ENCODE measurements at places on chromosomes 2 and 18. TPM values are rescaled to one million over a fixed set of nuclear protein-coding genes. Genes with fewer than 3 reads are reported as not detected.
A peak's percentile ranks its signal among the peaks of the same experiment; 100 is the strongest.

DSG1 gene
- polyA plus RNA-seq, result not detected

DNA sequence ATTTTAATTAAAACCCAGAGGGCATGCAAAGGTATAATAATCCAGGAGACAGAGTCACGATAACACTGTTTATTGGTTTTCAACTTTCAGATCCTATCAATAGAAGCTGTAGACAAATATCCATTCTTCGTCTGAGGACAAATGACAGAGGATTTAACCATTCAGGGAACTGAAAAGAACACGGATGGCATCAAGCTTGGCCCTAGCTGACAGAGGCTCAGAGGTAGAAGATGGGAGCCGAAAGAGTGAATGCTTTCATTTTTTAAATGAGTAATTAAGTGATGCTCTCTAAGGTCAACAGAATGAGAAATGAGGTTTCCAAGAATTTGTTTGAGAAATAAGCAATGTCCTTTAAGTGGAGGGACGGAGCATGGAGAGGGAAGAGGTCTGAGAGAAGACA, 62.1 kb downstream of the BCL2 start:
- no peaks in the 10 kb centered on the region for H3K27me3 ChIP-seq
- no peak for DNase-seq
- H3K4me1 ChIP-seq, result peaks cover 31% of the 10 kb centered on the region
- no peak overlapping the region for H3K27ac ChIP-seq

ASTL gene
- not detected for polyA plus RNA-seq

DNA sequence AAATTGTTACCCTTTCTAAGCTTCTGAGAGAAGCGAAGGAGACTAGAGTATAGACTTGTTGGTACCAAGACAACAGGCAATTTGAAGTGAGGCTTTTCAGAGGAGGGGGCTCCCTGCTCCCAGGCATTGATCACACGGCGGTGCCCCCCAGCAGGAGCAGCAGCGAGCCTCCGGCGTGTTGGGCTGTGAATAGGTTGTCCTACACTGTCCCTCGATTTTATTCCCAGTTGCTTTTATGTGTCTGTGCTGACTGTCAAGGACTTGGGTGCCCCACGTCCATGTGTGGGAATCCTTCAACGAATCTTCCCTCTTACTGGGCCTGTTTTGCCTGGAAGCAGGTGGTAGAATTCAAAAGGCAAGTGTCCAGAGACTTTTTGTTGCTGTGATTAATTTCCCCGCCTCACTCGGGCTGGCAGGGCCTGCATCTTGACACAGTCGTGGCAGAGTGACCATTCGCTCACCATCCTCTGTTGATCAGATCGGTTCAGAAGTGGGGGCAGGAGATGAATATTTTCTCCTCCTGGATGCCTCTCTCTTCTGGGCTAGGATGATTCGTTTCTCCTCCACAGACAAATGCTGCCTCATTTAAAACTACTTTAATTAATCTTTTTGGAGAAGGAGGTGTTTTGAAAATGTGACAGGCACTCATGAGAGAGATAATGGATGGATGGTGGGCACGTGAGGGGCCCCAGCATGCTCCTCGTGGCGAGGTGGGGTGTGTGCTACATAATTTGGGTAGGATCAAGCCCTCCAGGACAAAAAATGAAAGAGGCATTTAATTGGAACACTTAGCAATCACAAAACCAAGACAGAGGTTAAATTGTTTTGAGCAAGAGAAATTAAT, 77.6 kb downstream of the SMIM21 start:
- H3K27ac ChIP-seq, result no peak overlapping the region
- H3K36me3 ChIP-seq, result no peaks in the 10 kb centered on the region
- no peaks in the 10 kb centered on the region for H3K27me3 ChIP-seq
- no peaks in the 10 kb centered on the region for H3K4me1 ChIP-seq

MROH2A gene
- not detected for polyA plus RNA-seq

XDH gene
- not detected for polyA plus RNA-seq

GRCh38 chr2:237194081-237194480, 108.4 kb downstream of the COPS8 start:
- H3K27me3 ChIP-seq, result no peaks in the 10 kb centered on the region
- no peaks in the 10 kb centered on the region for H3K4me1 ChIP-seq

DLGAP1 gene
- polyA plus RNA-seq, result 0.42 TPM

DNA sequence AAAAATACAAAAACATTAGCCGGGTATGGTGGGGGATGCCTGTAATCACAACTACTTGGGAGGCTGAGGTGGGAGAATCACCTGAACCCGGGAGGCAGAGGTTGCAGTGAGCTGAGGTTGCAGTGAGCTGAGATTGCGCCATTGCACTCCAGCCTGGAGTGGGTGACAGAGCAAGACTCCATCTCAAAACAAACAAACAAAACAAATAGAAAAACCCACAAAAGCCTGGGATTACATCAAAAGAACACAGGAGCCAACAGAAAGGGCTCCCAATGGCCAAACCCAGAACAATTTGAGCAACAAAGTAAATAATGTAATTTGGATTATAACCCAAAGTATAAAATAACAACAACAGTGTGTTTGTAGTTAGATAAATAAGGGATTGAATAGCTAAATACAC, 159.8 kb downstream of the UXS1 start:
- no peak overlapping the region for H3K4me3 ChIP-seq
- H3K36me3 ChIP-seq, result no peaks in the 10 kb centered on the region
- no peak overlapping the region for H3K27ac ChIP-seq
- no peak for DNase-seq
- no peaks in the 10 kb centered on the region for H3K4me1 ChIP-seq

DNA sequence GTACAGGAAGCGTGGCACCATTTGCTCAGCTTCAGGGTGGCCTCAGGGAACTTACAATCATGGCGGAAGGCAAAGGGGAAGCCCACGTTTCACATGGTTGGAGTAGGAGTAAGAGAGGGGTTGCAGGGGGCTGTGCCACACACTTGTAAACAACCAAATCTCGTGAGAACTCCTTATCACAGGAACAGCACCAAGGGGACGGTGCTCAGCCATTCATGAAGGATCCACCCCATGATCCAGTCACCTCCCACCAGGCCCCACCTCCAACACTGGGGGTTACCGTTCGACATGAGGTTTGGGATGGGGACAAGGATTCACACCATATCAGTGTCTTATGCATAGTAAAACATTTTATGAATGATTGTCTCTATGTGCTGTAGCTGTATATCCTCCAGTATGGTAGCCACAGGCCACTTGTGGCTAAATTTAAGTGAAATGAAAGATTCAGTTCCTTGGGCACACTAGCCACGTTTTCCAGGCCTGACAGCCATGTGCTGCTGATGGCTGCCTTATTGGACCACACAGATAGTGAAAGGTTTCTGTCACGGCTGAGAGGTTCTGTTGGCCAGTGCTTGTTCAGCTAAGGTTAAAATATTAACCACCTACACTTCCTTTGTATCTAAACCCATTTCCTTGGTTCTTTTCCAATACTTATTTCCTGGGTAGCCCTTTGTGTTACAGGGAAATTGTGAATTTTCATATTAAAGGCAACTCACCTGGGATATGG, 77.3 kb downstream of the AGAP1 start:
- H3K4me1 ChIP-seq, result no peaks in the 10 kb centered on the region
- H3K27me3 ChIP-seq, result peaks cover 6% of the 10 kb centered on the region
- no peak overlapping the region for H3K4me3 ChIP-seq
- H3K36me3 ChIP-seq, result no peaks in the 10 kb centered on the region
- no peak overlapping the region for H3K27ac ChIP-seq

DNA sequence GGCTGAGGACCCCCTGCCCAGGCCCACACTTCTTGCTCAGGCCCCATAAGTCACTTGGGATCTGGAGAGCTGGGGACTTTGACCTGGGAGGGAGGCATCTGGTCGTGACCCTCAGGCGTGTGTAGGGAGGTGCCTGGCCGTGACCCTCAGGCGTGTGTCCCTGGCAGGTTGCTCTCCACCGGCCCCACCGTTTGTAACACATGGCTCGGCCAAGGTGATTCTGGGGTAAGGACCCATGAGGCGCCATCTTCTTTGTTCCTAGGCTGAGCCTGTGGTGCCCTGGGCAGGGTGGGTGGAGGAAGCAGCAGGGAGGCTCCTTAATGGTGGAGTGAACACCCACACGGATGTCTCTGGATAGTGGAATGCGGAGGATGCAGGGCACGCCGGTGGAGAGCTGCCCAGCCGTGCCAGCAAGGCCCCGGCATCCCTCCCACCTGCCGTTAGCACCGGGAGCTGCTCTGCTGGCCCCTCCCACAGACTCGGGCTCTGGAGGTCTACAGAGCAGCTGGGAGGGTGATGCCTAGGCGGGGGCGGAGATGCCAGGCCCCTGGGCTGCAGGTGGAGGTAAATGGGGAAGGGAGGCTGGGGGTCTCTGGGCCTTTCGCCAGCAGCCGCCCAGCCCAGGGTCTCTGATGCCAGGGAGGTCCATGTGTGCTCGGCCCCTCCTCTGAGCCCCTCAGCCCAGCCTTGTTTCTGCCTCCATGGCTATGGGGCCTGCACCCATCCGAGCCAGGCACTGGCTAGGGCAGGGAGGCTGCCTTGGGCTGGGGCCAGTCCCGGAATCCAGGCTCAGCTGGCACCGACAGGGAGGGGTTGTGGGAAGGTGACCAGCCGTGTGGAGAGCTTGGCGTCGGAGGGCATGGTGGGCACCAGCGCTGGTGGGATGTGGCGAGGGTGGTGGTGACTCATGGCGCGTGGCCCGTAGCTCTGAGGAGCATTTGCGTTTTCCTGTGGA, 1.1 kb upstream of the GAL3ST2 start:
- H3K4me1 ChIP-seq, result no peaks in the 10 kb centered on the region
- H3K27ac ChIP-seq, result no peak overlapping the region
- DNase-seq, result peak; percentile 1
- no peak overlapping the region for H3K4me3 ChIP-seq
- no peaks in the 10 kb centered on the region for H3K27me3 ChIP-seq

DNA sequence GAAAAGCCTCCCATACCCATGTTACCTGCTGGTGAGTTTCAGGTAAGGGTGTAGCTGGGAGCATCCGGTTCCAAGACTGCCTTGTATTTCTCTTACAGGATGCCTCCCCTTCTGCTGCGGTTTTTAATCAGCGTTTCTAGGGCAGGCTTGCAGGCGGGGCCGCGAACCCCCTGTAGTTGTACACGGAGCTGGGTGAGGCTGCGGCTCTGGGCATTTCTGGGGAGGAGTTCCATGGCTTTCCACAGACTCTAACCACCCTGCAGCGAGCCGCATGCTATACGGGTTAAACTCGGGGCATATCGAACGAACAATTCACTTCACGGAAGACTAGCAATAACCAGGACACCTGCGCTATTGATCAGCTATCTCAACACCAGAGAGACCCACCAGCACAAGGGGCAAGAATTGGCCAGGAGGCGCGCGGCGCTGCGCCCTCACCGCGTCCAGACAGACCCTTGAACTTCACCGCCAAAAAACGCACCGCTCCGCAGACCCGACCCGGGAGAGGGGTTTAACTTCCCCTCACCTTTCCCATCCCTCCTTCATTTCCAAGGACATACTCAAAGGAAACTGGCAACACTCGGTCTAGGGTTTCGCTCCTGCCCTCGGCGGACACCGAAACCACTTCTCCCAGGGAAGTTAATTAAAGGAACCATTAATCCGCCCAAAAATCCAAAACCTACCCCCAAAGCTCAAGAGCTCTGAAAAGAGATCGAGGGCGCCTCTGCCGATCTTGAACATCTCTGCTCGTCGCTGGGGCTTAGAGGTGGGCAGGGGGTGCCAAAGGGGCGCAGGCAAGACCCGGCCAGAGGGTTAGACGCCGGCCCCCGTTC, 909 bp downstream of the TGFA start:
- H3K36me3 ChIP-seq, result no peaks in the 10 kb centered on the region
- no peak overlapping the region for H3K27ac ChIP-seq
- peaks cover 21% of the 10 kb centered on the region for H3K4me1 ChIP-seq
- peaks cover 18% of the 10 kb centered on the region for H3K27me3 ChIP-seq
- no peak for DNase-seq

Measured in CD14-positive monocyte (primary cell).